ENCODE measurements at places on chromosomes 1 and 21.

DNA sequence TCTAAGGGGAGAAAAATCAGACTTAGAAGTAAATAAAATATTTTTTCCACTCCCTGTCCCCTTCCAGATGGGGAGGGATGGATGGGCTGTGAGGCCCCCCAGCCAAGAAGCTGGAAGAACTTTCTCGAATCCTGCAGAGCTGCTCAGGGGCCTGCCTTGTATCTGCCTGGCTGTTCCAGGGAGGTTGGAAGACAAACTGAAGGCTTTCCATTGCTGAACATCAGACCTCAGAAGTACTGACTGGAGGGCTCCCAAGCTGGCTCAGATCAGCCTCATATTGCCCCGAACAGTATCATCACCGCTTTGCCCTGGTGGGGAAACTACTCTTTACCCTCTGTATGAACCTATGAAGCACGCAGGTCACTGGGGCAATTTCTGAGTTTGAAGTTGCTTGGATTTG is 12.4 kb upstream of the F3 start:
- no peak for DNase-seq

DNA sequence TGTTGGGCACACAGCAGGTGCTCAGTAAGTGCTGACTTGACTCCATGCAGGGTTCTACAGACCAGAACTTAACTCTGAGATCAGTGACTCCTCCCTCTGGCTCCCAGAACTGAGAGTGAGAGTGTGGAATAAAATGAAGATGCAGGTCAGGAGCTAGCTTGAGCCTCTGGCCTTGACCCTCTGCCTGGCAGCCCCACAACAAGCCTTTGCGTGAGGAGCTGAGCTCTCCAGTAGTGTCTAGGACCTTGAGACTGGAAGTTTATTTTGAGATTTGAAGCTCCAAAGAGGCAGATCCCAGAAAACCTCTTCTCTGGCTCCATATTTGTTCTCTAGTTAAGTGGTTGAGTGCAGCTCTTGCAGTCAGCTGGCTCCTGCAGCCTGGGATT is 3.4 kb upstream of the WNT2B start:
- DNase-seq: no peak

DNA sequence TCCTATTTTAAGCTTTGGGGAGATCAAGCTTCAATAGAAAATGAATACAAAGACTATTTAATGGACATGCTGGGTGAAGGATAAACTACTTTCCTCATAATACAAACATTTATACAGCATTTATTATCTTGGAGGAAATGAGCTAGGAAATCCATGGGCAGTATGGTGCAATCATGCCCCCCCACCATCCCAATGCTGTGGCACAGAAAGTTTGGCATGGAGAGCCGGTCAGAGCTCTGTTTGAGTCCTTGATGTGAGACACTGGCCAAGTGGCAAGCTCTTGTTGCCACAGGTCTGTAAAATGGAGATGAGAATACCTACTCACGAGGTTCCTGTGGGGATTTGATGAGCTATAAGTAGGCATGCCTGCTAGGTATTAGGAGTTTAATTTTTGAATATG is 120.6 kb downstream of the MAB21L3 start:
- no peak for DNase-seq

- no peak for DNase-seq
These were observed 17.8 kb upstream of the MAGI3 start for GRCh38 chr1:113372546-113372945.

DNA sequence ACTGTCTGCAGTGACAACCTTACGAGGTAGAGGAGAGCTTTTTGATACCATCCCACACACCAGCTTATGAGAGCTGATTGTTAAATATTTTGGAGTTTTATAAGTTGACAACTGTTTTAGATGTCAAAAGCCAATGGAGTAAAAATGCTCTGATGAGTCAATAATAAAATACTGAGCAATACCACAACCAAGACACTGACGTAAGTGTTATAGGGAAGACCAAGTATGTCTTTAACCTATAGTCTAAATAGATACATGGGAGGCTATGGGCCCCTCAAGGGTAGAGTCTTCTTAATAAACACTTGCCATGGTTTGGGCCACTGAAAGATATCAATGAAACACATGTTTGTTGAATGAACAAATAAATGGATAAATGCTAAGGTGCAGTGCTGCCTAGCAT is 49.2 kb downstream of the DUSP10 start:
- DNase-seq: no peak

DNA sequence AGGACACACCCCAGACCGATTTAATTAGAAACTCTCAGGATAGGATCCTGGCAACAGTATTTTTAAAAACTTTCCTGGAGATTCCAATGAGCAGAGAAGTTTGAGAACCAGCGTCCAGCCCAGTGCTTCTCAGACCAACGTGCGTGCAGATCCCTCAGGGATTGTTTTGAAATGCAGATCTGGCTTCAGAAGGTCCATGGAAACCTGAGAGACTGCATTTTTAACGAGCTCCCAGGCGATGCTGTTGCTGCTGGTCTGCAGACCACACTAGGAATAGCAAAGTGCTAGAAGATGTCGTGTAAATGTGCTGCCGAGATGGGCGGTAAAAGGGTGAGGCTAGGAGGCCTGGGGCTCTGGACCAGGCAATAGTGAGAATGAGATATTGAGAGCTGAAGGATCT is 18.4 kb upstream of the CASQ1 start:
- DNase-seq: no peak

DNA sequence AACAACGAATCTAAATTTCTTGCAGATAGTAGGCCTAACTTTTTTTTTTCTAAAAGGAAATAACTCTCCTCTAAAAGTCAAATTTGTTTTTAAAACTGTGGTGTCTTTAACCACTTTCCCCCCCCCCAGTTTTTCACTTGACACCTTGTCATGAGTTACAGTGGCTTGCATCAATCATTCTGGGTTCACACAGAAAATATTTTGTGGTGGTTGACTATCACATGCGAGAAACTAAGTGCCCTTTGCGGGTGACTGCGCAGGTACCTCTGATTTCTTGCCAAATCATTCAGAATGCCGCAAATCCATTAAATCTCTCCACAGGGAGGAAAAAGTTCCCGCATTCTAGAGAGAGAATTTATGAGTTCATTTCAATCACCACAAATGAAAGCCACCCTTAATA is 23.8 kb upstream of the SAMSN1 start:
- DNase-seq: no peak

DNA sequence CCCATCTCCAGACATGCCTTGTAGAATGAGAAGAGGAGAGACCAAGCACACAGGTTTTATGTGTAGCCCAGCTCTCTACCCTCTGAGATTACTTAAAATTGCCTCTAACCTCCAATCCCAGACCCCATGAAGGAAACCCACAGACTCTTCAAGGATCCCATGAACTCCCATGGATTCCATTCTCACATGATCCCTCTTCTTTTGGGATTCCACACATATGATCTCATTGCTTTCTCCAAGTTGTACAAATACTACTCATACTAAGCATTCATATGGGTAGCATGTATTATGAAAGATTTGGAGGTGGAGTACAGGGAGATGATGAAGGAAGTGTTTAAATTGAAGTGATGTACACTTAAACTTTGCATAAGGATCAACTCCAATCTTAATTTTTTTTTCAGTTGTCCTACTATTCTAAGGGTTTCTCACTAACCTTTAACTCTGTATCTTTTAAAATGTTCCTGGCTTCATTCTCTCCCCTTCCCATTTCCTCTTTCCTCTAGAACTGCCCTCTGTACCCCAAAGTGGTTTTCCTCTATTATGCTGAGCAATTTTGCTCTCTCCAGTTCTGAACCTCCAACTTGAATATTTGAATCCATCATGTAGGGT is 41.6 kb downstream of the MFSD2A start:
- DNase-seq: no peak

All from RWPE1 (cell line).